ENCODE measurements at places on chromosomes 12 and 14.

DNA sequence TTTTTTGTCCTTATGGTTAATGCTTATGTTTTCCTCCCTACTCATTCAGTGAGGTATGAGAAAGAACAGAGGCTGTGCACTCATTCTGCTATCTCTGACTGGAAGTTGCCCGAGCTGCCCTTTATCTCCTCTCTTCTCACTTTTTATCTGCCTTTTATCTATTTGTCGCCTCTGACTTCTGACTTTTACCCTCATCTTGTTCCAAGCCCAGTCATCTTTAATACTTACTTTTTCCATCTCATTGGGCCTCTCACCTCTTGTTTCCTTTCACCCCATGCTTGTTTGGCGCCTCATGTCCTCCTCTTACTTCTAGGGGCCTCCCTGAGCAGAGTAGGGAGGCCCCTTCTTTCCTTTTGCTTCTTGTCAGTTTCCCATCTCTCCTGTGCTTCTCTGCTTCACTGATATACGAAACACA, 50.7 kb downstream of the DIP2B start:
- DNase-seq, result no peak

GRCh38 chr12:50600364-50600763, 95.6 kb downstream of the DIP2B start:
- no peak for DNase-seq

DNA sequence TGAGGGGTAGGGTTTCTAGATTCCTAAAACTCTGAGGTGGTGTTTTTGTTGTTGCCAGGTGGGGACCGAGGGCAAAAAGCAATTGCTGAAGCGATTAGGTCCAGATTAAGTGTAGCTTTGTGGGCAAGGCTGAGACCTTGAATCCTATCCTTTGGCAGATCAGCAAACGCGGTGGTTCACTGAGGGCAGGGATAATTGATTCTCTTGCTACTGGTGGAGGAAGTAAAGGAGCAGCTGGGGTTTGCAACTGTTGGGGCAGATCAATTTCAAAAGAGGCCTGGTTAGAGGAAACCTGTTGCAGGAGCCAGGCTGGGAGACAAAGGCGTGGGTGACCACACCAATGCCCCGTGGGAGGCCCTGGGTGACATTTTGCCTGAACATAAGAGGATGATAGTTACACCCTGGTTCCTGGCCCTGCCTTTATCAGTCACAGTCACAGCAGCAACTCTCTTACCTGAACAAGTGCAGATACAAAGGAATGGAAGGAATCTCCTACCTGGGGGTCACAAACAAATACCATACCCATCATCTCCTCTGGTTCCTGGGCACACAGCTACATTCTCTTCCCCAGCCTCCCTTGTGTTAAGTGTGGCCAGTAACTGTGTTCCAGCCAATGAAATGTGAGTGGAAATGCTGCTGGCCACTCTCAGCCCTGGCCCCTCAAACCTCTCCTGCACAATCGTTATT, 43.3 kb upstream of the RASSF3 start:
- no peak for DNase-seq

GRCh38 chr12:15318841-15319240, 3.5 kb upstream of the PTPRO start:
- DNase-seq, result no peak

- no peak for DNase-seq
These were observed 31.4 kb downstream of the TDP1 start for GRCh38 chr14:89987161-89987475.

- DNase-seq, result no peak
These were observed 10.1 kb upstream of the TMCC3 start for GRCh38 chr12:94660436-94660835.

DNA sequence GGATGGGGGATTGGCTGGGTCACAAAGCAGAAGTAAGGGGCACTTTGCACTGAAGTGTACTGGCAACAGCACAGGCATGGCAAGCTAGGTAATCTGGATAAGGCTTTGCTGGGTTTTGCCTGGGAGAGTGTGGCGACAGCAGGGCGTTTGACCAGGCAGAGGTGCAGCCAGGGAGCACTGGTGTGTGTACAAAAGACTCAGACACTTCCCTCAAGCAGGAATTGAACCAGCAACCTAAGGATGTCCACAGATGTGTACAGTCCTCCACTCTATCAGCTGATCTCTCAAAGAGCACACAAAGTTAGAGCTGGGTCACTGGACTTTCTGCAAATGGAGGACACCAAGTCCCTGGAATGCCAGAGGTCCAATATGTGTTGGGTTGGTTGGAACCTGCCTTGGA, 15.4 kb upstream of the RNASE4 start:
- no peak for DNase-seq

GRCh38 chr12:123106640-123107359, 44.1 kb downstream of the PITPNM2 start:
- peak; percentile 74 for DNase-seq

DNA sequence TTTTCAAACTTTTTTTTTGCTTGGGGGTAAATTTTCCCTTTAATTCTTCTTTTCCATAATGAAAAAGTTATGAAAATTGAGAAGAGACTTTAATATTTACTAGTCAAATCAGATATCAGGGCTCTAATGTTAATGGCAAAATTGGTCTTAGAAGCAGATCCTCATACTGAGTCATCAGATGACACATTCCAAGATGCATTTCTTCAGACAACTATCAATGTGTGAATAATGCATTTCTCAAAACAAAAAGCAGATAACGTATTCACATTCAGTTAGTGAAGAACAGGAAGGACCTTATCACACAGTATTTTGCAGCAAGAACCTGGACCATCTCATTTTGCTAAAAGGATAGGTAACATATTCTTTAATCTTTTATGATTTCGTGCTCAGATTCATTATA, 130.7 kb downstream of the GPHN start:
- no peak for DNase-seq

- no peak for DNase-seq
These were observed 630.0 kb upstream of the TBX3 start for GRCh38 chr12:115313929-115314328.

GRCh38 chr12:19506497-19506896, 67.2 kb downstream of the AEBP2 start:
- no peak for DNase-seq

All from upper lobe of left lung (tissue), 6 donors.